ENCODE measurements at places on chromosomes 12 and 14.

DNA sequence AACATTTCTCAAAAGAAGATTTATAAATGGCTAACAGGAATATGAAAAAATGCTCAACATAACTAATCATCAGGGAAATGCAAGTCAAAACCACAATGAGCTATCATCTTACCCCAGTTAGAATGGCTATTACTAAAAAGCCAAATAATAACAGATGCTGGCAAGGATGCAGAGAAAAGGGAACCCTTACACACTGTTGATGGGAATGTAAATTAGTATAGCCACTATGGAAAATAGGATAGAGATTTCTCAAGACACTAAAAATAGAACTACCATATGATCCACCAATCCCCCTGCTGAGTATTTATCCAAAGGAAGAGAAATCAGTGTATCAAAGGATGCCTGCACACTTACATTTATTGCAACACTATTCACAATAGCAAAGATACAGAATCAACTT, 58.3 kb downstream of the GUCY2C start:
- no peak for DNase-seq

DNA sequence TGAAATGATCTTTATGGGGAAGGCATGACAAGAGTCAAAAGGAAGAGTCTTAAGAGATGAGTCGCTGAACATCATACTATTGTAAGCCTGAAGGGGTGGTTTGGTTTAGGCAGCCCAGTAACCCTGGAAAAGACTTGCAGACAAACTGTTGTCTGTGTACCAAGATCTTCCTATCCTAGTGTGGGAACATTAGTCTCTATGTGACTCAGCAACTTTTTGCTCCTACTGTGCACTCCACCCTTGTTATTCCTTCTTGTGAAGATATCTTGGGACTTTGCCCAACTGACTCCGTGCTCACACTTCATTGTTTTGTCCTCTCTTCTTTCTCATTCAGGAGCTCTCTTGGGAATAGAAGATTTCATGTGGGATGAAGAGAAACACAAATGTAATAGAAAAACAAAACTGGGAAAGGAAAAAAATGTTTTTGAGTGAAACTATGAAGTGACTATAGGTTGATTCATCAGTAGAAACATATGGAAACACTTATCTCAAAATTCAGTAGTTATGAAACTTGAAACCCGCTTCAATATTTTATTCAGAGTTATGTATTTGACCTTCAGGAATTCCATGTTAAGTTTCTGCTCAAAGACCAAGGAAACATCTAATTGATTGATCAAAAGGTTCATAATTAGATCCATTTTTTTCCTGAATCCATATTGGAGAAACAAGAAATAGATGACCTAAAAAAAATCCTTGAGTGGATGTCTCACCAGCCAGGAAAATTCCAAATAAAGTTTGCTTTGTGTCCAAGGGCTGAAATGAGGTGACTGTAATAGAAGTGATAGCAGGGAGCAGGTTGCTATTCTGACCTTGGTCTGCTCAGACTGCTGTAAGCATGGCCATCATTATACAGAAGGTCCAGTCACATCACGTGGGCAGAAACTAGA, 67.2 kb downstream of the BTG1 start:
- peak; percentile 33 for DNase-seq

DNA sequence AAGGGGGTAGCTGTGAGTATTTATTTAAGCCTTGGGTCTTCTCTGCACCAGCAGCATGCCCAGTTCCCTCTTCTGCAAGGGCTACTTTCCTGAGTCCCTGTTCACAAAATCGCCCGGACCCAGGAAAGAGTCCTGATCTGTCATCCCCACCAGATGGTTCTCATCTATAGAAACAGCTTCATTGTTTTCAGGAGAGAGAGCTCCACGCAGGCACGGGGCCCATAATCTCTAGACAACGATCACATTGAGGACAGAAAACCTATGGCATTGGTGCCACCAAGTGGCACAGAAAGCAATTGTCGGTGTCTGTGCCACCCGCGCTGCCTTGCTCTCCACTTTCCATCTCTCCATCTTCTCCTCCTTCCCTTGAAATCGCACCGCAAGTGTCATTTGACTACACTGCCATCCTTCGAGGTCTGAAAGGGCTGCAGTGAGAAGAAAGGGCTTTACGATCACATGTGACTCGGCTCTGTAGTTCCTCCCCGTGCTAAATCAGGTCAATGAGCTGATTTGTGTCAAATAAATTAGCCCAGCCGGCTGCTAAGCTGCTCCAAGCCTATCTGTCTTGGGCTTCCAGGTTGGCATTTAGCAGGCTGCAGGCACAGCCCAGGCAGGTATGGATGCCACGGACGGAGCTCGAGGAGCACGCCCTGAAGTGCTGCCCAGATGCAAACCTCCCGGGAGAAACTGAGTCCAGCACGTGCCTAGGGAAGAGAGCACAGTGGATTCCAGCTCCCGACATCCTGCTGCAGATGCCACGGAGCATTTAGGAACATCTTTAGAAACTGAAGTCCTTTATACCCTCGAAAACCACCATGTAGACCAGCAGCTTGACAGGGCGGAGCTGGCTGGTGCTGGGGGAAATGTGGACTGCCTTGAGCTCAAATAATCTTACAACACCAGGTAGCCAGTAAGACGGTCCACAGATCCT, 28.8 kb downstream of the SPRING1 start:
- peak; percentile 70 for DNase-seq

DNA sequence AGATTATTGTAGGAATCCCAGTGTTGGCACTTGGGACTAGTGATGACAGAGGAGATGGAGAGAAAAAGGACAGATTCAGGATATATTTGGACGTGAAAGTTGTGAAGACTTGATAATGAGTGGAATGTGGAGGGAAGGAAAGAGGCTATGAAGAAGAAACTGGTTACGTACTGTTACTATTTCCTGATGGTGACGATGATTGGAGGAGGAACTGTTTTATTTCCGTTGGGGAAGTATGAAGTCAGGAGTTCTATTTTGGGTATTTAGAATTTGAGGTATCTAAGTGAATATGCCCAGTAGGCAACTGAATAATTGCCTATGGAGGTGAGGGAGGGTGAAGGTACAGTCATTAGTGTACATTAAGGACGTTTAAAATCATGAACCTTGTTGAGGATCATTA, 207.2 kb downstream of the TMTC2 start:
- DNase-seq: no peak

DNA sequence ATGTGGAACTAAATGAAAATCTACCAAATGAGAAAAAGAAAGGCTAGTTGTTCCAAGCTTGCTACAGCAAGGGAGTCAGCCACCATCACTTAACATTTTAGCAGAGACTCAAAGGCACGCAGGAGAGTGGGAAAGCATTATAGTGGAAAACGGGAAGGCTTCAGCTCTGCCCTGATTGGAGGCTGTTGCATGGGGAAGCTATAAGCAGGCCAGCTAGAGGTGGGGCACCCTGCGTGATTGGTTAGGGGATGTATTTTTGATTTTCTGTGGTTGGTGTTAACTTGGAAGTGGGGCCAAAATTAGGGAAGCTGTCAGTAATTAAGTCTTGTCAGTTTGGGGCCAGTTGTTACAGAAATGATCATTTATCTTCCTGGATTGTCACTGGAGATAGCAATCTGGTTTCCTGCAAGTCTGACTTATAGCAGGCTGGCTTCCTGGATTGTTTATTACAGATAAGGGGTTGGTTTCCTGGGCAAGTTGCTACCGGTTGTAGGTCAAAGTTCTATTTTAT, 93.9 kb downstream of the FAR2 start:
- DNase-seq: no peak

DNA sequence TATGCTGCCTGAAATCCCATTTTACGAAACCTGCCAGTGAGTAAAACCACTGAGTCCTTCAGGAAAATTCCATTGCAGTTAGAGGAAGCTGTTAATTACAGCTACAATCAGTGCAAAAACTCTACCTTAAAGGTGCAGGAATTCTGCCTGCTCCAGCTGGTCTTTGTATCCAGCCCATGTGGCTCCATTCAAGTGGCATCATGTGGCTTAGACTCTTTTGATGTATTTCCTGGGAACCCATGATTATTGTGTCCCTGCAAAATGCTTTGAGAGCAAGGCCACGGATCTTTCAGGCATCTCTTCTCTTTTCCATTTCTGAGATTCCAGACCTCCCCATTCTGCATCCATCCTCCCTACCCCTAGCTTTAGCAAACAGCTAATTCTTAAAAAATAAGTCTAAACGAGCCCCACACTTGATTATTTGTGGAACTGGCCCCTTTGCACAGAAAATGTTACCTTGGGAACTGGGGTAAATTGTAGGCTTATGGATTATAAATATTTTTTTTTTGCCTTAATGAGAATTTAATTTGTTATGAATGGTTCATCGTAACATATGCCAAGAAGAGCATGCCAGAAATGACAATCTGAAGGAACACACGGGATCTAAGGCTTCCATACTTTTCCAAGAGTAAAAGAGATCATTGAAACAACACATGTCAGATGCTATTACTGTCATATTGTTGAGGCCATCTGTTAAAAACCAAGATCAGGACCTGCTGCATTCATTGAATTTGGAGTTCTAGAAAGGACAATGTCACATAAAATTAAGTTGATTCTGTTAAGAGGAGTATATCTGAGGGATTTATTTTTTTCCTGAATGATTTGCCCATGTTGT, 144.6 kb downstream of the TPH2 start:
- no peak for DNase-seq

DNA sequence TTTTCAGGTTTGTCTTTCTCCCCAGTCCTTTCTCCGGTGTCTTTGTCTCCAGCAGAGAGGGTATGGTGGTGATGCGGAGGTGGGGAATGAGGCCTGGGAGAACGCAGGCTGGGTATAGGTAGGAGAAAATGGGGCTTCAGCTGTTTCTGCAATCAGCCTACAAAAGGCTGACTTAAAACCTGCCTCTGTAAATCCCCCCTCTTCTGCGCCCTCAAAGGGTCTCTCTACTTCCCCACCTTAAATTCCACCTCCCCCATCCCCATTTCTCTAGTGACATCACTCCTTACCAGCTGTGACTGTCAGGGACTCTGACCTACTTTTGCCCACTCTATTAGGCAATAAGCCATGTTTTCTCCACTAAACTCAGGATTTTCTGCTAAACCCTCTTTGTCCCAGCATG, 8.1 kb upstream of the RIMKLB start:
- DNase-seq: no peak

DNA sequence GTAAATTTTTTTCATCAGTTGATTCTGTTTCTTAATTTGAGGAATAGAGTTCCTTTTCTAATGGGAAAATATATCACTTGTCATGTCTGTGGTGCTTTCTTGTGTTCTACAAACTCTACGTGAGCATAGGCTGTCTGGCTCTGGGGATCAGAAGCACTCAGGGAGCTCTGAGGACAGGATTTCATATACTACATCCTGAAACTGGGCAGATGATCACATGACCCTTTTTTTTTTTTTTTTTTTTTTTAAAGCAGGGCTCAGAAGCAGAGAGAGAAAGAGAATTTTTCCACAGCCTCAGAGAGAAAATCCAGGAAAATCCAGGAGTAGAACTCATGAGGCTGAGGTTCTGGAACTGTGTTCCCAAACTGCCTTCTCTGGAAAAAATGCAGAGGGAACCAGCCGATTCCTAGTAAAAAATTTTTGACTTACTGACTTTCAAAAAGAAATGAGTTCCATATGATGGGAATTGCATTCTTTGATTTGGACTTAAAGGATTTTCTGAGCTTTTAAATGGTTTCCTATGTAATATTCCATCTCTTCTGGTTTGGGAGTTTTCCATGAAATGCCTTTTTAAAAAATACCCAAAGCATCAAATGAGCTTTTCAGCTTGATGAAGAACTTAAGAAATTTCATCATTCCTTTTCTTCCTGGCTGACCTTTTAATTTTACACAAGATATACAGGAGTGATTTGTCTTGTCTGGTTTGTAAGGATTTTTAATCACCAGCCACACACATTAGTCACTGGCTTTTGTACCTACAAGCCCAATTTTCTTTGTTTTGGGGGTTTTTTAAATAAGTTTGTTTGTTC, 183.1 kb upstream of the HIF1A start:
- DNase-seq: no peak
